ENCODE measurements at places on chromosomes 16 and 17.

GRCh38 chr16:14069818-14070217, 1.3 kb upstream of the MRTFB start:
- no peak for DNase-seq

- DNase-seq: no peak
These were observed 5.5 kb downstream of the ODF4 start for GRCh38 chr17:8345052-8345690.

DNA sequence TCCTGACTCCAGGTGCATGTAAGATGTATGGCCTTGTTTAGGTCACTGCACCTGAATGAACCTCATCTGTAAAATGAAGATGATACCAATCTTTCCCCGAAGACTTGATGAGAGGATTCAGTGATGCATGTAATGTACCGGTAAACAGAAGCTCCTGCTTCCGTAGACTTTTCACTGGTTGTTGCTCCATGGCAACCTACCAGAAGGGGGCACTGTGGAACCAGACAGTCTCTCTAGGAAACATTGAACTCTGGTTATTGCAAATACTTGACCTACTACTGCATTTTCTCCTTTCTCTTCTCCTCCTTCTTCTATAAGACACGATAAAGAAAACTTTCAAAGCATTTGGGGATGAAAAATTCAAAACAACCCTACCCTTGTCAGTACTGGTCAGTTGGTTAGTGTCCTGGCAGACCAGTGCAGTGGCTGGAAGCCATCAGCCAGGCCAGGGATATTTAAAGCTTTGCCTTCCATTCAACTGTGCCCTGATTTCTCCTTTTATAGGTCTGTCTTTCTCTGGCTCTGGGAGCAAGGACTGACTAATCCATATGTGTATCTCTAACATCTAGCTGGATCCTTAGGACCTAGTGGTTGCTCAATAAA, 667.4 kb upstream of the SALL1 start:
- DNase-seq: peak; percentile 29

DNA sequence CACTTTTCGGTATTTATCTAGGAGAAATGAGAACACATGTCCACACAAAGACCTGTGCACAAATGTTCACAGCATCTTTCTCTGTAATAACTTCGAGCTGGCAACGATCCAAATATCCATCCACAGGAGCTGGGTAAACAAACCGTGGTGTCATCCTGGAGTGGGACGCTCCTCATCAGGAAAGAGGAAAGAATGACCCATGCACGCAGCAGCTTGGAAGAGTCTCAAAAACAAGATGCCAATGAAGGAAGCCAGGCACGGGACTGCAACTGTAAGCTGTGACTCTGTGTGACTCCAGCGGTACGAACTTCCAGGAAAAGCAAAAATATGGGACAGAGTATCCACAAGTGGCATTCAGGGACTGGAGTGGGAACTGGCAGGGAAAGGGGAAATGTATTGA, 36.7 kb upstream of the CIBAR2 start:
- DNase-seq: no peak

DNA sequence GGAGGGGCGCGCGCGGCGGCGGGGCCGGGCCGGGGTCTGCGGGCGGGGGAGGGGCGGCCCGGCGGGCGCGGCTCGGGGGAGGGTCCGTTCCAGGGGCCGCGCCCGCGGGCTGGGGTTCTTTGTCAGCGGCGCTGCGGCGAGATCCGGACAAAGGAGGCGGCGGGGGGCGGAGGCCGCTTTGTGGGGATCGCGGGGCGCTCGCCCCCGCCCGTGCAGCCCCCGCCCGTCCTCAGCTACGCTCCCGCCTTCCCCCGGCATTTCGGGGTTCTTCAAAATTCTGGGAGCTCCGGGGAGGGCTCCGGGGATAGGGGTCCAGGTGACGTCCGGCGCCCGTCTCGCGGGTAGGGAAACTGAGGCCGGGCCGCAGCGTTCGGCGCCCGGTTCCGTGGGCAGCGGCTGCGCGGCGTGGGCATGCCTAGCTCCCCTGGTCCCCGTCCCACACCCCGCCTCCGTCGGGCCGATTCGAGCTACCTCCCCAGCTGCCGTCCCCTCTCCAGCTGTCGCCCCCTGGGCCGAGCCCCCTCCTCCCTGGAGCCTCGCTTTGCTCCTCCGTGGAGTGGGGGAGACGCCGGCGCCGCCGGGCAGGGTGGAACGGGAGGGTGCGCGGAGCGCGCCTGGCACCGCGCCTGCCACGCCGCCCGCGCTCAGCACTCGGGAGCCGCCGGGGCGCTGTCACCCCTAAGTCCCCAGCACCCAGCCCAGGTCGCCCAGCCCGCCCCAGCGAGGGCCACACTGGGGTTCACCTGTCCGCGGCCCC, 546 bp downstream of the SNN start:
- DNase-seq: peak; percentile 71

DNA sequence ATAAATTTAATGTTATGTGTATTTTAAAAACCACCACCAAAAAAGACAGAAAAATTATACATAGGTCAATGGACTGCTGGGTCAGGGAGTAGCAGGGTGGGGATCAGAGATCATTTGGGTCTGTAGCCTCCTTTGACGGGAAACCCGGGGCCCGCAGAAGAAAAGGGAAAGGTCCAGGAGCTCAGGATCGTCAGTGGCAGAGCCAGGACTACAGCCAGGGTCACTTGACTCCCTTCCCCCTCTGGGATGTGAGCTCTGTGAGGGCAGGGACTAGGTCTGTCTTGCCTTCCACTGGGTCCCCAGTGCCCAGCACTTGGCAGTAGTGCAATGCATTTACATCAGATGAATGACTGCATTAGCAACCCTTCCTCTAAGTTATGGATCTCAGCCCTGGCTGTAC, 62.1 kb downstream of the TOM1L2 start:
- DNase-seq: no peak

- no peak for DNase-seq
These were observed 2.1 kb downstream of the PIK3R6 start for GRCh38 chr17:8865385-8865784.

DNA sequence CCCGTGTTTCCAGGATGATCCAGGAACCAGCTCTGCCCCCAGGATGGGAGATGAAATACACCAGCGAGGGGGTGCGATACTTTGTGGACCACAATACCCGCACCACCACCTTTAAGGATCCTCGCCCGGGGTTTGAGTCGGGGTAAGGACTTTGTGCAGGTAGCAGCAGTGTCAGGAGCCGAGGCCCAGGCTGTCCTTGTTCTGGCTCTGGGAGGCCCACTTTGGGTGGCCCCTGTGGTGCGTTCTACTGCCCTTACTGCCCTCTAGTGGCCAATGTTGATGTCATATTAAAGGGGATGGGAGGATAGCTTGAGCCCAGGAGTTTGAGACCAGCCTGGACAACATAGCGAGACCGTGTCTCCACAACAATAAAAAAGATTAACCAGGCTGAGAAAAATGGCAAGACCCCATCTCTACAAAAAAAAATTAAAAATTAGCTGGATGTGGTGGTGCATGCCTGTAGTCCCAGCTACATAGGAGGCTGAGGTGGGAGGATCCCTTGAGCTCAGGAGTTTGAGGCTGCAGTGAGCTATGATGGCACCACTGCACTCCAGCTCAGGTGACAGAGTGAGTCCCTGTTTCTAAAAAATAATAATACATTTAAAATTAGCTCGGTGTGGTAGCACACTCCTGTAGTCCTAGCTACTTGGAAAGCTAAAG, 20.9 kb upstream of the CLEC18A start:
- peak; percentile 74 for DNase-seq

GRCh38 chr17:7587420-7588151, 2.3 kb downstream of the SOX15 start:
- DNase-seq: no peak

- no peak for DNase-seq
These were observed 38.9 kb upstream of the C1QL1 start for GRCh38 chr17:45006927-45007461.

DNA sequence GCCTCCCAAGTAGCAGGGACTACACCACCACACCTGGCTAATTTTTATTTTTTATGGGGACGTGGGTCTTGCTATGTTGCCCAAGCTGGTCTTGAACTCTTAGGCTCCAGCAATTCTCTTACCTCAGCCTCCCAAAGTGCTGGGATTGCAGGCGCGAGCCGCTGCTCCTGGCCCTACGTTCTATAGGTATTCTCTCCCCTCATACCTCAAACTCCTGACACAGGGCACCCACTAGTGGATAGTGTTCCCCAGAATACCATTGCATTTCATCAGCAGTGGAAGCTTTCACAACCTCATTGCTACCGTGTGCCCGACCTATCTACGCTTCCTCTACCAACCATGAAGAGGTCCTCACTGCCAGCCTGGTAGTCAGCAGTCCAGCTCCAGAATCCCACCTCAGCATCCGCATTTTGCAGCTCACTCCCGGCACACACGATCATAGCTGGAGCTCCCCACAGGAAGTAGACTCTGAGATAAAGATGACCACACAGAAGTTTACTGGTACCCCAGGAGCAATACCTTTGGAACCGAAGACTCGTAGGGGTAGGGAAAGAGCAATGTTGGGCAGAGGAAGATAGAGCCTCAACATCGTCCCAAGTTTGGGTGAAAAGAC, 9.3 kb downstream of the CTRB2 start:
- DNase-seq: no peak

DNA sequence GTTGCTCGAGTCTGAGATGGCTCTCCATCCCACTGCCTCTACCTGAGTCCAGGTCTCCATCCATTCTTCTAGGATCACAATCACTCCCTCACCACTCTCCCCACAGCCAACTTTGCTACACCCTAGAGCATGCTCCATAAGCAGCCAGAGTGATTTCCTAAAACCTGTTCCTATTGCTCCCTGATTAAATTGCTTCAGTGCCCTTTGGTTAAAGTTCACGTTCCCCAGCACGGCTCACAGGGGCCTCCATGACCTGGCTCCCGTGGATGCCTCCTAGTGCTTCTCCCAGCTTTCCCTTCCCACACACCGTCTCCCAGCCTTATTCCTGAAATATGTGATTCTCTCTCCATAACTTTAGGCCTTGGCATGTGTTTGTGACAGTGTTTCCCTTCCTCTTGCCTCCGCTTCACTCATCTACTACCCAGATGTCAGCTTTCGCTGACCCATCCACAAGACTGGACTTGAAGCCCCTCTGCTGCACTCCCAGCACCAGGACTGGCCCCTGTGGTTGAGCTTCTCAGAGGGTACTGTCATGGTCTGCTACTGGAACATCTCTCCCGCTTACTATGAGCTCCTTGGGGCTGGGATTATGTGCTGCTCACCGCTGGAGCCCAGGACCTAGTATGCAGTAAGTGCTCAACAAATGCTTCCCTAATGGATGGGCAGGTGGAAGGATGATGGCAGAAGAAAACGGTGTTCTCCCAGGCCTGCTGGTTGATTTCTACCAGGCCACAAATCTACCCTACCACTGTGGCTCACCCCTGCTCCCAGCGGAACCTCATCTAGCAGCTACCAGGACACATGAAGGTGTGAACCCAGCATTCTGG, 17.9 kb downstream of the MYO18A start:
- no peak for DNase-seq

DNA sequence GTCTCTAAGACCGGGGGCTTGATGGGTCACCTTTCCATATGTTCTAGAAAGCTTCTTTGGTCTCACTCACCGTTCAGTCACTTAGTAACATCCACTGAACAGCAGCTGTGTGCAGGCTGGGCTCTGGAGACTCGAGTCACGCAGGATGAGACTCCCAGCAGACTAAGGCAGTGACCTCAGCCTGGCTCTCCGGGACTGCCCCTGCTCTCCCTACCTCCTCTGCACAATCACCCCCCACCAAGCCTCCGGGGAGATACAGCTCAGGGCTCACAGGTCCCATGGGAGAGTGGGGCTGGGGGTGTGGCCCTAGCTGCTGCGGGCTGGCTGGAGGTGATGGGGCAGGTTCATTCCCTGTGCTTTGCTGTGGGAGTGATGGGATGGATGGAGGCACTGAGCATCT, 14.1 kb downstream of the FLYWCH2 start:
- DNase-seq: no peak

- no peak for DNase-seq
These were observed 30.2 kb downstream of the SPHK1 start for GRCh38 chr17:76414334-76415295.

GRCh38 chr17:76139801-76140660, 1.0 kb downstream of the FOXJ1 start:
- no peak for DNase-seq

- DNase-seq: peak; percentile 41
These were observed 53.0 kb downstream of the SOCS3 start for GRCh38 chr17:78306913-78307312.

DNA sequence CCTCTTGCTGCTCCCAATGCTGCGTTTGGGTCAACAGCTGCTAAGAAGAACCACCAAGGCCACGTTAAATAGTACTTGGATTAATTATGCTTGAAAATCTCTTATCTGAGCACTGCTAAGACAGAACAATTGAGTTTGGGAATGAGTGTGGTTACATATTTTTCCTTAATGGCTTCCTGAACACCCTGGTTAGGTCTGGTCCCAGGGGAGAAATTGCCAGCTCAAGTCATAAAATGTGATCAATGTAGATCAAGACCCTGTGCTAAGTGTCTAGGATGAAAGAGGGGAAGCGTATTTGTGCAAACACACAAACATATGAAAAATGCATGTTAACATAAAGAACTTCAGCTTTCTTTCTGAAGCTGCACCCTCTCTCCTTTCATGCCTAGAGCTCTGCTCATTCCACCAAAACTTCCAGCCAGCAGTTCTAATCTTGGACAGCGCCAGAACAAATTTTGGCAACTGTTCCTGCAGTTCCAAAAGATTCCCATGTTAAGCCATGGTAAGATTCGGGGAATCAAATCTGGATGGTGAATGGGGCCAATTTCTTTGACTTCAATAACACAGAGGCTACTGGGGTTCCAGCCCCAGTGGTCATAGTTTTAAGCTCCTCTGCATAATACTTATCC, 72.0 kb downstream of the ZFHX3 start:
- no peak for DNase-seq

- DNase-seq: no peak
These were observed 214.1 kb downstream of the SEC14L1 start for GRCh38 chr17:77354670-77355455.

DNA sequence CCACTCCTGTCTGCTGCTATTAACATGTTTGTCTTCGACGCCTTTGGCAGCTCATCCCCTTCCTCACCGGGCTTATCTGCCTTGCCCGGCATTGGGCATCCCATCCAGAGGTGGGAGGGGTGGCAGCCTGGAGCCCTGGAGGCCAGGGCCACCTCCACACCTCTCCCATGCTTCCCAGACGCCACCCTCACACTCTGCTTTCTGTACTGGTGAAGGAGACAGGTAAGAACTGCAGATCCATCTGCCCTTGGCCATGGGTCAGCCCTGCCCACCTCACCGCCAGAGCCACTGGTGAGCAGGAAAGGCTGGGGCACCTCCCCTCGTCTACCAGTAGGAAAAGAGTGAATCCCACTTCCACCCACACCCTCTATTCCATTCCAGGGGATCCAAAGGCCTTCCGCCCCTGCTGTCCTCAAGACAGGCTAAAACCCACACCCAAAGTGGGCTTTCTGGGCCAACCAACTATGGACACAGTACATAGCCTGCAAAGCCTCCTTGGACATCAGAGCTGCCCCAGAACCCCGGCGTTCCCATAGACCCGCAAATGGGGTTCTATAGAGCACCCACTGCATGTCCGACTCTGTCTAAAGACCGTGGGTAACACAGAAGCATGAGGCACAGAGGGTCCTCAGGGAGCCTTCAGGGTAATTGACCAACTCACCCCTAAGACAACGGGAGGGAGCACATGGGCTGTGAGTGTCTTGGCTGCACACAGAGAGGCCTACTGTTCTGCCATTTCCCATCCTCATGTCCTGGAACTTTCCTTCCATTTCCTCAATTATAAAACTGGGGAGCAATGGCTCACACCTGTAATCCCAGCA, 23.4 kb upstream of the RBFOX3 start:
- no peak for DNase-seq
